ENCODE measurements at places on chromosomes 2 and 18. TPM values are rescaled to one million over a fixed set of nuclear protein-coding genes. Genes with fewer than 3 reads are reported as not detected.

Gene TCF7L1
- total RNA-seq: 3.7 TPM

Gene TCF23
- not detected for total RNA-seq

Gene NYAP2
- 1.0 TPM for total RNA-seq

Gene NAT8
- total RNA-seq: 3.8 TPM

Gene TSHZ1
- 13.1 TPM for total RNA-seq

Gene CBLN2
- 1.1 TPM for total RNA-seq

Gene CCDC141
- total RNA-seq: 5.0 TPM

Gene PDCD1
- not detected for total RNA-seq

Gene PRKAG3
- not detected for total RNA-seq

Gene AGXT
- 90.8 TPM for total RNA-seq

Gene VAMP8
- 50.7 TPM for total RNA-seq

- no peaks in the 10 kb centered on the region for H3K36me3 ChIP-seq
- no peak overlapping the region for H3K4me3 ChIP-seq
- no peak for DNase-seq
- H3K4me1 ChIP-seq: no peaks in the 10 kb centered on the region
- H3K27ac ChIP-seq: no peak overlapping the region
- no peaks in the 10 kb centered on the region for H3K27me3 ChIP-seq
Observed at GRCh38 chr18:79356435-79356834, 39.3 kb upstream of the NFATC1 start.

- no peak for DNase-seq
- no peaks in the 10 kb centered on the region for H3K4me1 ChIP-seq
- H3K27ac ChIP-seq: no peak overlapping the region
- H3K4me3 ChIP-seq: no peak overlapping the region
- H3K36me3 ChIP-seq: no peaks in the 10 kb centered on the region
Observed at GRCh38 chr18:64398320-64398719, 249.4 kb upstream of the LINC00305 start.

DNA sequence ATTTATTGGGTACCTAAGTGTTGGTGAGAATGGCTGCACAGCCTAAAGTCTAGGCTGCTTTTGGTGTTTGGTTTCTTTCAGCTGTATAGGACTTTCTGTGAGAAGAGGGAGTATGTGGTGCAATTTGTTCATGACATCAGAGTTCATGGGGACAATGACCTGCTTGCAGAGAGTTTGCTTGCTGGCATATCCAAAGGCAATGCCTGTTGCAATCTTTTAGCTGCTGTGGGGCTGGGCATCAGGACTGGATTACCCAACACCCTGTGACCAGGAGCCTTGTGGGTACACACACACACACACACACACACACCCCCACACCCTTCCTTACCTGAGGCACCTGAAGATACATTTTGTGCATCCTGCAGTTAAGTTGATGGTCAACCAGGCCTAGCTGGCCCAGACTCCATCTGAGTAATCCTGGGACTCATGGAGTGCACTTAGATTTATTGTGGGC lies 68.4 kb downstream of the LIPG start:
- H3K27me3 ChIP-seq: no peaks in the 10 kb centered on the region
- H3K4me3 ChIP-seq: no peak overlapping the region
- no peaks in the 10 kb centered on the region for H3K36me3 ChIP-seq
- DNase-seq: peak; percentile 65
- no peaks in the 10 kb centered on the region for H3K4me1 ChIP-seq

DNA sequence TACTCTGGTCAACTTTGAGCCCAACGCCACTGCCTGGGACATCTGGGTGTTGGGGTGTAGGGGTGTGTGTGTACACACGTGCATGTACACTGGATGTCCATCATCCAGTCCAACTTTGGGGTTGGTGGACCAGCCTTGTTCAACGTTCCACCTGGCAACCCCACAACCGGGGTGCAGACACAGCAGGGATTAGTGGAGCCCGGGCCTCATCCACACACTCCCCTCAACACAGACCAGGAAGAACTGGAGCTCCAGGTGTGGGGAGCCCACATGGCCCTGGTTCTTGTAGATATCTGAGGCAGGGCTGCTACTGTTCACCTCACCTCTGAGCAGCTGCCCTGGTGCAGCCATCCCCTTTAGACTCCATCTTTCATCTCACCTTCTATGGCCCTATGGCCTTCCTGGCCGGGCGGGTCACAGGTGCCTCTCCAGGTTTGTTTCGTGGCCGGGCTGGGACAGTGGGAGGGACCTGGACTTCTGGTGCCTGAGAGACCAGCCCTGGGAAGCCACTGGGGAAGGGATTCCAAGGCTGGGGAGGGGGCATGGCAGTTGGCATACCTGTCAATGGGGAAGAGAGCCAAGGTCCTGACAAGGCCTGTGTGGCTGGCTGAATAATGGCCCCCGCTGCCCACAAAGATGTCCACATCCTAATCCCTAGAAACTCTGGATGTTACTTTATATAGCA lies 7.5 kb downstream of the NEU2 start:
- no peaks in the 10 kb centered on the region for H3K27me3 ChIP-seq
- H3K36me3 ChIP-seq: no peaks in the 10 kb centered on the region
- no peaks in the 10 kb centered on the region for H3K4me1 ChIP-seq
- no peak for DNase-seq
- H3K27ac ChIP-seq: no peak overlapping the region
- H3K4me3 ChIP-seq: no peak overlapping the region

DNA sequence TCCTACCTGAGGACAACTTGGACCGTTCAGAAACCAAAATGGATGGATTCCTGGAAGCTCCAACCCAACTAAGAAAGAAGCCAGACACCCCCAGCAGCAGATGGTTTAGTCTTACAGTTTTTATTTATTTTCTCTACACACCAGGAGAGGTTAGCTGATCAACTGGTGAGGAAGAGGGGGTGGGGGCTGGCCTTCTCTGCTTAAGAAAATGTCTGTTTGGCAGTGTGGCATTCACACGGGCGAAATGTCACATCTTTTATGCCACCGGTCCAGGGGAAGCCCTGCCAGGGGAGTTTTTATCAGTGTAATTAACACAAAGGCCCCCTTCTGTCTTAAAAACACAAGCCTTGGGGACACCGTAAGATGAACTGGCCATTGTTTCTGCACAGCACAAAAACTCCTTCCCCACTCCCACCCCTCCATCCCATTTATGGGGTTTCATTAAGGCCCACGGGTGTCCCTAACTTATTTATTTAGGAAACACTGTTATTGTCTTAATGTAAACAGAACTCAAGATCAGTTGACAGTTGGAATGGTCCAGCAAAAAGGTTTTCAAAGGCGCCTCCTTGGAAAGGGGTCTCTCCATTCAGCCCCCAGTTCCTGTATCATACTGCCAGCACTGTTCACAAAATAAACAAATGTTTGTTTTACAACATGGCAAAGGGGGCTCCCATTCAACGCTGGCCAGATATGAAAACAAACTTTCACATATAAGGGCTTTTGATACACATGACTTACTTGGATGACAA lies 217.0 kb downstream of the C1D start:
- H3K36me3 ChIP-seq: no peaks in the 10 kb centered on the region
- no peaks in the 10 kb centered on the region for H3K27me3 ChIP-seq
- peaks cover 7% of the 10 kb centered on the region for H3K4me1 ChIP-seq
- DNase-seq: peak; percentile 9

DNA sequence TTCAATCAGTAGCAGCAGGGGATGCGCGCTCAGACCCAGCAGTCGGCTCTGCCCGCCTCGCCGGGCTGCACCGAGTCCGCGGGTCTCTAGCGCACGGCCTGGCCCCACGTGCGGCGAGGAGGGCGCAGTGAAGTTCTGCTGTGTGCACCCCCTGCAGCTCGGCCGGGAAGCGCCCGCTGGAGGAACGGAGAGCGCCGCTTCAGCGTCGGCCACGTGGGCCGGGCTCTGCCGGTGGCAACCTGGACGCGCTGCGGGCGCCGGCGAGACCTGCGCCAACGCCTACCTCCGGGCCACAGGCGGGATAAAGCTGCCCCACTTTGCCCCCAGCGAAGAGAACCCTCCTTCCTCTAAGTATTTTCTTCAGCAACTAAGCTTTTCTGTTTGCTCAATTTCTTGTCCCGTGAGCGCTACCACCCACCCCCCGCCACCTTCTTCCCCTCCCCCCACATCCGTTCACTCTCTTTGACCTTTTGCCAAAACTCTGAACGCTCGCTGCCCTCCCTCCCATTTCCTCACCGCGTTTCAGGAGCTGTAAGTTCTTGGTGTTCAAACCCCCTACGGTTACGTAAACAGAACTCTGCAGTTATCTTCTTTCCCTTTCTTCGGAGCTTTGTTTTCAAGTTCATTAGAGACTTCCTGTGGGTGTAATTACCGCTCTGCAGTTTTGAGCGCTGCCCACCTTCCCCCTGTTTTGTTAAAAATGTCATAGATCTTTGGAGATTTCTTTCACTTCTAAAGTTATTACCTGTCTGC lies 42.6 kb upstream of the EDAR start:
- no peak overlapping the region for H3K27ac ChIP-seq
- H3K27me3 ChIP-seq: no peaks in the 10 kb centered on the region
- DNase-seq: peak; percentile 66
- peaks cover 9% of the 10 kb centered on the region for H3K4me1 ChIP-seq
- peak overlapping the region; percentile 34 for H3K4me3 ChIP-seq
- H3K36me3 ChIP-seq: no peaks in the 10 kb centered on the region

DNA sequence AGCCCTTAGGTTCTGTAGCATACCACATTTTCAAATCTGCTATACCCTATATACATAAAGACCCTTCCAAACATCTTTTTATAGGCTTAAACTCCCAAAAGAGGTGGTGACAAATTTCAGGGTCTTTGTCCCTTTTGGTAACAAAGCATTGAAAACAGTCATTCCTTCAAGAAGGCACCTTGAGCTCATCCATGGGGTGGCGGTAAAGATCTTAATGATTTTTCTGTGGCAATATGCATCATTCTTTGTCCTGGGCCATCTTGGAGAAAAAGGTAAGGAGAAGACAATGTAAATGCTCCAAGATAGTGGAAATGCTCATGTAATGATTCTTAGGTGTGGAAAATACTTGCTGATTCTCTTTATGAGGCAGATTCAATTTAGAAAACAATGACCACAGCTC lies 890.5 kb downstream of the CNTNAP5 start:
- H3K27ac ChIP-seq: no peak overlapping the region
- H3K36me3 ChIP-seq: no peaks in the 10 kb centered on the region
- no peaks in the 10 kb centered on the region for H3K4me1 ChIP-seq
- no peaks in the 10 kb centered on the region for H3K27me3 ChIP-seq
- DNase-seq: no peak

DNA sequence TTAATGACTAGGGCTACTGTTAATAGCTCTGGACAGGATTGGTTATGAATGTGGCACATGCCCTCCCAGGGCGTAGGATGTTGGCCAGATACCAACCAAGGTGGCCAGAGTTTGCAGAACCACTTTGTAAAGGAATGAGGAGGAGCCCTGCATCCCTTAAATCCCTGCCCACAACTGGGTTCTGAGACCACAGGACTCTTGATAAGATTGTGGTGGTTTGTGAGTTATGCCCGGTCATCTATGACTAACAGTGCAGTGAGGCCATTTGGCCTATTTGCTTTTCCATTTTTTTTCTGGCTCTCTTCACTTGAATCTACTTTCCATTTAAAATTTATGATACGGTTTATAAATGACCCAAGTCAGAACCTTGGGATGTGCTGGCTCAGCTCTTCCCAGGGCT lies 294.5 kb downstream of the PRKCE start:
- DNase-seq: no peak
- H3K4me3 ChIP-seq: no peak overlapping the region
- H3K36me3 ChIP-seq: no peaks in the 10 kb centered on the region
- H3K27me3 ChIP-seq: no peaks in the 10 kb centered on the region
- peaks cover 11% of the 10 kb centered on the region for H3K4me1 ChIP-seq

DNA sequence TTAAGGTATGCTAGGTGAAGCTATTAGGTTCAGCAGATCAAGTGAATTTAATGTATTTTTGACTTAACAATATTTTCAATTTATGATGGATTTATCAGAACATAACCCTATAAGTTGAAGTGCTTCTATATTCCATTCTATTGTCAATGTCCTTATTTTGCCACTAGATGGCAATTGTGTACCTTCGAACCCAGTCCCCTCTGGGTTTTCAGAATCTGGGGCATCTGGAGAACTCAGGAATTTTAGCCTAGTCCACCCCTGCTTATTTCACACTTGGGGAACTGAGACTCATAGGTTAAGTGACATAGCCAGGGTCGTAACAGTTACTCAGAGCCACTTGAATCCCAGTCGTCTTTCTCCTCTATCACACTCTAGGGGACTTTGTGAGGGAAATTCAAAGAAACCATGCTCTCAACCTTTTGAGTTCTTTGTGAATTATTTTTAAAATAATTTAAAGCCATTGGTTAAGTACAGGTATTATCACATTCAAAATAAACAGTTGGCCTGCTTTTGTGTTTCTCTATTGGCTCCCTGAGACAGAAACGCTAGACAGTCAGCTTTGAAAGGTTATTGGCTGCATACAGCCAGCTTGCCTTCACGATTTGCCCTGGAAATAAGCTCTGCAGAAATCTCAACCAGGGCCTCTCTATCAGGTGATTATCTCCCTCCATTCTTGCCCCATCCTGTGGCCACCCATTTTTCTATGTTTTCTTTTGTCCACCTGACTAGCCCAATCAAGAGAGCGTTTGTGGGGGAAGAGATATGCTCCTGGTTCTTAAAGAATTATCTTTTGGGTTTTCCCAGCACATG lies 145.0 kb downstream of the TTC27 start:
- peaks cover 5% of the 10 kb centered on the region for H3K4me1 ChIP-seq
- no peak overlapping the region for H3K27ac ChIP-seq
- no peak overlapping the region for H3K4me3 ChIP-seq
- DNase-seq: peak; percentile 52
- H3K27me3 ChIP-seq: no peaks in the 10 kb centered on the region

GRCh38 chr2:23293063-23293462 lies 91.9 kb upstream of the KLHL29 start:
- no peaks in the 10 kb centered on the region for H3K4me1 ChIP-seq
- H3K27me3 ChIP-seq: no peaks in the 10 kb centered on the region
- no peaks in the 10 kb centered on the region for H3K36me3 ChIP-seq
- H3K27ac ChIP-seq: no peak overlapping the region
- no peak overlapping the region for H3K4me3 ChIP-seq

- H3K36me3 ChIP-seq: no peaks in the 10 kb centered on the region
- no peak overlapping the region for H3K27ac ChIP-seq
- H3K4me3 ChIP-seq: no peak overlapping the region
- peaks cover 10% of the 10 kb centered on the region for H3K27me3 ChIP-seq
- H3K4me1 ChIP-seq: no peaks in the 10 kb centered on the region
Observed at GRCh38 chr2:235204948-235205347, 253.1 kb downstream of the SH3BP4 start.

GRCh38 chr2:19538411-19538963 lies 180.1 kb upstream of the OSR1 start:
- peak; percentile 75 for DNase-seq
- peaks cover 6% of the 10 kb centered on the region for H3K4me1 ChIP-seq

GRCh38 chr2:166539340-166540162 lies 45.5 kb upstream of the SCN7A start:
- no peak overlapping the region for H3K27ac ChIP-seq
- no peak overlapping the region for H3K4me3 ChIP-seq
- H3K4me1 ChIP-seq: no peaks in the 10 kb centered on the region
- H3K36me3 ChIP-seq: no peaks in the 10 kb centered on the region
- H3K27me3 ChIP-seq: no peaks in the 10 kb centered on the region

DNA sequence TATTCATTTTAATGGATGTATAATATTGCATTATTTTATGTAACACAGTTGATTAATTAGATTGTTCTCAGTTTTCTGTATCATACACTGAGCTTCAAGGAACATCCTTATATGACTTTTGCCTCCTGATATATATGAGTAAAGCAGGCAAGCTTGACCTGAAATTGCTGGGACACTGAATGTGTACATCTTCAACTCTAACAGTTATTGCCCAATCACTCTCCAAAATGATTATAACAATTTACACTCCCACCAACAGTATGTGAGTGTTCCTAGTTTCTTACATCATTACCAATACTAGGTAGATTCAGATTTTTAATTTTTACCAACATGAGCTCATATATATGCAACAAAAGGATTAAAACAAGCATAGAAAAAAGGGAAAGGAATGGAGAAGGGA lies 379.4 kb downstream of the SETBP1 start:
- no peak overlapping the region for H3K27ac ChIP-seq
- no peak overlapping the region for H3K4me3 ChIP-seq
- peaks cover 10% of the 10 kb centered on the region for H3K4me1 ChIP-seq
- no peak for DNase-seq
- no peaks in the 10 kb centered on the region for H3K27me3 ChIP-seq

Data from hepatocyte (in vitro differentiated cells).